HFFc6 (cell line): ENCODE measurements at places on chromosomes 6 and 20.

DNA sequence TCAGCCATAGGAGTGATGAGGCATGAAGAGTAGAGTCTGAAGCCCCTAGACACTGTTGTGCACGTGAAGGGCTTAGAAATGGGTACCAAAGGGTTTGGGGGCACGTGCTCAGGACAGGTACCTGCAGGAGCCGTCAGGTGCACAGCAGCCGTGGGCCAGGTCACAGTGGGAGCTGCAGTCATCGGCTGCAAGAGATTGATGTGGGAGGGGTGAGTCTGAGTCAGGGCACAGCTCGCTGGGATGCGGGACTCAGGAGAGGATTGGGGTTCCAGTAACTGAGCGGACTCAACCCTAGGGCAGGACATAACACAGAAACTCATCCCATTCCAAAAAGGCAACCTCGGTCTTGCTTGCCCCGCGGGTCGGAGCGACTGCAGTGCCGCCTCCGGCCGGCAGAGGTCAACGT is 1.1 kb downstream of the DLK2 start:
- no peak for DNase-seq

GRCh38 chr20:36856691-36857635 is 19.0 kb upstream of the TLDC2 start:
- peak; percentile 68 for DNase-seq

DNA sequence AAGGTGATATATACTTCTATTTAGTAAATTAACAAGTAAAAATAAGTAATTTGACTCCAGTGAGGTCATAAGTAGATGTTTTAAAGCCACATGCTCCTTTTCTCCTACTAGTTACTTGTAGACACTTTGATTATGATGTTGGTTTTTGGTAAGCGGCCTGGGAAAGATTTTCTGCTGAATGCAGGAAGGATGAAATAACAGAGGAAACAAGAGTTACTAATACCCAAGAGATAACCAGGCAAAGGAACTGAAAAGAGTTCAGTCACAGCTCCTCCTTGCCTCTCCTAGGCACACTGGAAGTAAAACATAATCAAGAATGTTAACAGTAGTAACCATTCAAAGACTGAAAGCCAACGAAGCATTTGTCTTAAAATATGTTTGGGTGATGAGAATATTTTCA is 203.3 kb downstream of the RNGTT start:
- DNase-seq = no peak

DNA sequence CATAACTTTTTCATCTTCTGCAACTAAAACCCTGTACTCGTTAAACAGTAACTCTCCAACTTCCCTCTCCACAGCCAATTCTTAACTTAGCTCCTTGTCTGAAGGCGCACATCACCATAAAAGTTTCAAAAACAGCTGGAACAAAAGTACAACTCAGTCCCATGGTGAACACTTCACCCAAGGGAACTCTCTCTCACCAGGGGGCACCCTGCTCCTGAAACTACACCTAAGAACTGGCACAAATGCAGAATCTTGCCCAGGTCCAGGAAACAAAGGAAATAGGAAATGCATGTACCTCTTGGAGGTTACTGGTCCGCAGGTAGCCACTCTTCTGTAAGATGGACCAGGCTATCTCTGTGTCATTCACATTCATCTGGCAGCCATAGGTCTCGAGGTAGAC is 6.6 kb downstream of the CDK5RAP1 start:
- DNase-seq = no peak

DNA sequence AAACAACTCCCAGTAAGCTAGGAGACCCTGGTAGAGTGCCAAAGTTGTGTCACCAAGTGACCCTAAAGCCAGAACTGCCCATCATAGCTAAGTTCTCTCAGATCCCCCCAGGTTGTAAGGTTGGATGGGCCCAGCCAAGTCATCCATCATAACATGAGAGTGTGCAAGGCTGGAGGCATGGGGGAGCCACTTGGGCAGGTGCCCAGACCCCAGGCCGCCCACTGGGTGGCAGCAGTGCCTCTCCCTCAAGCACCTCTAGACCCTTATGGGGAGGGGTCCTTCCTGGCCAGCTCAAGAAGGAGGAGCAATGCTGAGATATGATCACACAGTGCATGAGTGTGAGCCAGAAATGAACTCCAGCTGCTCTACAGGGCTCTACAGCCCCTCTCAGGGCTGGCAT is 154.5 kb downstream of the MYLK4 start:
- no peak for DNase-seq

DNA sequence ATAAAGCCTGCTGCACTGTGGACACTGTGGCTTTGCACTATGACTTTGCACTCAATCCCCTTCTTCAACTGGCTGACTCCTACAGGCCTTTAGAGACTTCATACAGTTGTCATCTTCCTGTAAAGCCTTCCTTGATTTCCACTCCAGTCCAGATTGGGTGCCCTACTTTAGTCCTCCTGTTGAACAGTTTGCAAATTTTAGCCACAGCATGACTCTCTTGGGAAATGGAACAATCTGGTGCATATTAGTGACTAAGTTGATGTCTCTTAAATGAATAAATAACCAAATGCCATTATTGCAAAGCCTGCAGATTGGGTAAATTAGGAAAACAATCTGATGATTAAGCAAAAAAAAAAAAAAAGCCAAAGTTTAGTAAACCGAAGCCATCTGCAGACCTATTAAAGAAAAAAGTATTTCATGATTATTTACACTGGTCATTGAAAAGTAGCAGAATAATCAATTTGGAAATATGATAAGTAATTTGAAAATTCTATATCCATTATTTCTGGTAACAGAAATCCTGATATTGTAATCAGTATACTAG is 12.6 kb downstream of the PLCB4 start:
- no peak for DNase-seq

DNA sequence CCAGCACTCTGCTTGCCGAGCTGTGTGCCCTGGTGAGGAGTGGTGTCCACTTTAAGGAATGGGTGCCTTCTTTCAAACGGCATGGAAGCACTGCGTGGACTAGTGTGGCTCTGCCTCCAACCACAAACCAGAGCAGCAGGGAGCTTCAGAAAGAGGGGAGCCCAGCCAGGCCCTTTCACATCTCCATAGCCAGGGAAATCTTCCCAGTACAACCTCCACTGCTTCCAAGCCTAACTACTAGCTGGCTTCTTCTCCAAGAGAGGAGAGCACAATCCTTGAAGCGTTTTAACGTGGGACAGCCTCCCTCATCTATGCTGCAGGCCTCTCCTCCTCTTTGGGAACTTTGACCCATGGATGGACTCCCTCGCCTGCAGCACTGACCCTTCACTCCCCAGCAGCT is 26.7 kb downstream of the TNXB start:
- no peak for DNase-seq
